NCI-H1417 treated with DMSO at 0.1 percent for 48 hours (cell line): ENCODE measurements at places on chromosomes 16 and 17.

- no peak for DNase-seq
These were observed at the start of gene CHD3 for GRCh38 chr17:7888184-7888920. Gene CHD3 (plus strand): TSS chr17:7888789. CDS start chr17:7889001, 212 bp downstream.

- no peak for DNase-seq
These were observed 677 bp downstream of the SNTB2 start for GRCh38 chr16:69187446-69188235.

- DNase-seq, result no peak
These were observed 9.3 kb upstream of the WBP2 start for GRCh38 chr17:75864448-75864871.

DNA sequence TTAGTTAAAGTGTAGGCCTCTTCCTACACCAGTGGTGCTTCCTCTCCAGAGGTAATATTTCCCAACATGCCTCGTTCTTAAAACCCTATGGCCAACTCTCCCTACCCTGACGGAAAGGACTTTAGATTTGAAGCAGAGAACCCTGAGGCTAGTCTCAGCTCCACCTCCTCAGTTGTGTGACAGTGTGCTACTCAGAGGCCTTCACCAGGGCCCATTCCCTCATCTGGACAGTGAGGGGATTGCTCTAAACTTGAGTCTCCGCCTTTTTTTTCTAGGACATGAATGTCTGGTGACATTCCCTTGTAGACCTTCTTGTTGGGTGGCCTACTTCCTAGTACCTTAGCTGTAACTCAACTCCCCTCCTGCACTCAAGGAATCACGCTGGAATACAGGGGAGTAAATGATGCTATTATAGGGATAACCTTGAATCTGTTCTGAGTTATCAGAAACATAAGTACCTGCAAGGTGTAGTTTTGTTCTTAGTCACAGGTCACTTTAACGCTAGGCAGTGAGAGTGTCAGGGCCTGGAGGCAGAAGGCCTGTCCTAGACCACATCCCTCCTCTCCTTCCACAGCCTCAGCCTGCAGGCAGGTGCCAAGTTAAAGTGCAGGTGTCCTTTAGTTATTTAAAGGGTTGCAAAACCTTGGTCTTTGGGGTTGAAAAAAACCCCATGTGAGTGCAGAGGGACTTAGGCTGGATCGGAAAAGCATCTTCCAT is 26.9 kb downstream of the LDHD start:
- DNase-seq, result no peak

- no peak for DNase-seq
These were observed 33.6 kb downstream of the LGALS9 start for GRCh38 chr17:27664606-27664965.

DNA sequence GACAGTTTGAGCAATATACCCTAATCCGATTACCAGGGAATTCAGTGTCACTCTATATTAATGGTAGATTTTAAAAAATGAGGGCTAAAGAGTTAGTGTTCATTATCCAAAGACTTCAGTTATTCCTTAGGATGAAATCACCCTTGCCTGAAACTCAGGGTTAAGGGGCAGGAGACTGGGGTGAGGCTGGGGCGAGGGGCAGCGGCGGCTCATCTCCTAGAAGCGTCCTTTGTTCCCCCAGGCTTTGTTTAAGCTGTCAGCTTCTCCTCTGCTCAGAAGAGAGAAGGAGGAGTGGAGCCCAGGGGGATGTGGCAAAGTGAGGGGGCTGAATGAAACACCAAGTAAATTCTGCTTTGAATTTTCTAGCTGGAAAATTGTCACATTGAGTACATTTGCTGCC is 117.7 kb upstream of the ELAC2 start:
- DNase-seq, result no peak

DNA sequence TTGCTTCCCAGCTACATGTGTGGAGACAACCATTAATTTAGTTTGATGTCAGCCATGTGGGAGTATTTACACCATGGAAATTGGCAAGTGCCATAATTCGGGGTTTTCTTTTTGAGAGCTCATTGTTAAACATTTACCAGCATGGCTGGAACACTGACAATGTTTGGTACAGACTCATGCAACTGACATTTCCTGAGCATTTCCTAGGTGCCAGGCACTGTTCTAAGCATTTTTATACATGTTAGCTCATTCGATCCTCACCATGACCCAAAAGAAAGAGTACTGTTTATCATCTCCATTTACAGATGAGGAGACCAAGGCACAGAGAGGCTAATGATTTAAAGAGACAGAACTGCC is 86.9 kb downstream of the FOXL1 start:
- no peak for DNase-seq

DNA sequence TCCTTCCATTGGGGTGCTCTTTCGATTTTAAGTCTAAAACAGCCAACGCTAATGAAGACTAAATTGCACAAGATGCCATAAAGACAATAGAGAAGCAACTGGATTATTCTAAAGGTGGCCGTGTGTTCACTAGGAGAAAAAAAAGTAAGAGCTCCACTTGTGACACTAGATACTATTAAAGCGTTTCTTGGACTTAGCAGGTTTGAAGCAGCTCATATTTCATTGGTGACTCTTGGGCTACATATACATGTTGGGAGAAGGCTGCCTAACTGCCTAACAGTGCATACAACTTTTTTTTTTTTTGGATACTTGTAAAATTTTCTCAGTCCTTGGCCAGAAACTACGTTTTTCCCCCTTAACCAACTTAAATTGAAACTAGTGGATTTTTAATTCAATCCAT is 111.8 kb upstream of the NOG start:
- DNase-seq, result no peak

DNA sequence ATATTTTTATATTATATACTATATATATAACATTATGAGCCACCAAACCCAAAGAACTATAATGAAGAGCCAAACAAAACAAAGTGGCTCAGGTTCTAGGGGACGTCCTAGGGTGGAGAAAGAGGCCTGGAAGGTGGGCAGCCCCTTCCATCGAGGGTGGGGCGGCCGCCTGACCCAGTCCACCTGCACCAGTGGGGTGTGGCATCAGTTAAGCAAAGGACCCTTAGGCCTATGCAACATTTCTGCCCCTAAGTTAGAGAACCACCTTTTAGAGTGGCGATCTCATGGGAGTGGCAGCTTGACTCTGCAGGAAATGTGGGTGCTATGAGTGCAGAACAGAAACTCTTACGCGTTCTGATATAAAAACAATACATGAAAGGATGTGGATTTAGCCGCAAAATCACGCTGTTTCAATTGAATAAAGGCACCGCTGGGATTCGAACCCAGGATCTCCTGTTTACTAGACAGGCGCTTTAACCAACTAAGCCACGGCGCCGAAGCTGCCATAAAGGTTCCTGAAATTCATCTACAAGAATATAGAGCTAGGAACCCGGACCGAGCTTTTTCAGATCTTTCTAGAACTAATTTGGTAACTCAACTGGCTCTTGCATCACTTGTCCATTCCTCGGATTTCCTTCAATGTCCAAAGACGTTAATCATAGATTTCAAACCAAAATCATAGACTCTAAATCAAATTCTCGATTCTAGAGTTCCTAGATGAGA is 15.6 kb upstream of the AURKB start:
- DNase-seq, result no peak

DNA sequence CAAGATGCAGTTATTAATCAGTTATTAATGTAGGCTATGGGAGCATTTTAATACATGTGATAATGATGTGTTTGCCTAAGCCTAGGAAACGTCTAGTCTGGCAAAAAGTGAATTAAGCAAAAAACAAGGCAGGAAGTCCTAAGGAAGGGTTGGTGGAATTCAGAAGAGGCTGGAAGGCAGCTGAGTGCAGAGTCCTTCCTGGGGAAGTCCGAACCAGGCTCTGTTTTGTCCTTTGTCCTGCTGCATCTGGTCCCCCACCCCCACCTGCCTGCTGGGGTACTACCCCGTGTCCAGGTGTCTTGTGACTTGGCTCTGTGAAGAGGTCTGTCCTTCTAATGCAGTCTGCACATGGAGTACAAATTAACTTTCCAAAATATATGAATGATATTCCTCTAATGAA is 1.5 kb upstream of the MYH10 start:
- no peak for DNase-seq

GRCh38 chr16:50254072-50254471 is 12.3 kb upstream of the ADCY7 start:
- no peak for DNase-seq

DNA sequence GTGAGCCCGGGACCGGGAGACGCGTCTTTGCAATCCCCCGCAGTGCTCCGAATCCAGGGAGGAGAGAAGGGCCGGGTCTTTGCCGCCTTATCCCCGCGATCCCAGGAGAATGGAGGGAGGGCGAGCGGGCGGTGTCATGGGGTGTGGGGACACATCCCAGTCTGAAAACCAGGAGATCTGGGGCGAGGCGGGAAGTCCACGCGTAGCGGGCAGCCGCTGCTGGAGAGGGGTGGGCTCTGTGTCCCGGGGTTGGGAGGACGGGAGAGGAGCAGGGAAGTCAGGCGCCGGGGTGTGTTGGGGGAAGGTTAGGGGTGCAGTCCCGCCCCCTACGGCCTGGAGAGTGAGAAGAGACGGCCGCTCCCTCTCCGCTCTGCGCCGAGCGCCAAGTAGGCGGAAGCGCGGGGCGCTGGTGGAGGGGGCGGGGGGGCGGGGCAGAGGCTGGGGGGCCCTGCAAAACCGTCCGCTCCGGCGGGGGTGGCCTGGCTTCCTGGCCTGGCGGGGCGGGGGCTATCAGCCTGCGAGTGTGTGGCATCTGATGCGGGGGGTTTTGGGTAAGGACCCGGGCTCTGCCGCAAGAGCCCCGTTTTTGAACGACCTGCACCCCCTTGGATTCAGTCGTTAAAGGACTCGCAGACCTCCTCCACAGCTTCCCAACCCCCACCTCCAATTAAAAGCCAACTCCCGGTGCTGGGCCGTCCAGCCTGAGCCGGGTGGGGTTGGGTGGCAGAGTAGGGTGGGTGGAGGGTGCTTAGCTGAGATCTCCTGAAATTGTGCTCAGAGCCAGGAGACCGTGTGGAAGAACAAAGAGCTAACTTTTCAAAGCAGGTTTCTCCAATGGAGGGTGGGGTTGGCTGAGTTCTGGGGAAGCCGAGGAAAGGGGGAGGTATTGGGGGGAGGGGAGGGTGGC is 654 bp downstream of the LASP1 start:
- DNase-seq, result no peak

- DNase-seq, result no peak
These were observed 22.1 kb downstream of the PRKCB start for GRCh38 chr16:23857881-23858269.

- no peak for DNase-seq
These were observed 18.3 kb downstream of the UNC13D start for GRCh38 chr17:75825748-75826370.

- DNase-seq, result peak; percentile 71
These were observed 4.4 kb upstream of the IRX5 start for GRCh38 chr16:54926166-54926838.

GRCh38 chr16:74903120-74903519 is 81.8 kb downstream of the WDR59 start:
- DNase-seq, result no peak

GRCh38 chr16:31273676-31274075 is 13.9 kb downstream of the ITGAM start:
- no peak for DNase-seq

GRCh38 chr17:55693254-55694216 is 29.1 kb downstream of the TMEM100 start:
- DNase-seq, result no peak

DNA sequence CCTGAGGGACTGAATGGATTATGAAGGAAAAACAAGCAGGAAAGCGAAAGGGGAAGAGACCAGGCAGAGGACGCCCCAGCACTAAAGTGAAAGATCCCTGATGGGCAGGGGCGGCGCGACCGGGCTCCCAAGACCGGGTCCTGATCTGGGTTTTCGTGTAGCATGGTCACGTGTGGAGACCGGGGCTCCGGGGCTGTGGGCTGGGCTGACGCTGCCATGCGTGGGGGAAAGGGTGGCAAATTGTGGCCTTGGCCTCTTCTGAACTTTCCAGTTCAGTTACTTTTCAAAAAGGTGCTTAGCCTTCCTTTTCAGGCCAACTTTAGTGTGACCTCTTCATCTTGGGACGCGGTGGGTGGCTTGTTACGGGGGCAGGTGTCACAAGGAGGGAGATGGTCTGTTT is 57.5 kb downstream of the METRNL start:
- no peak for DNase-seq

GRCh38 chr17:6387858-6388257 is 47.1 kb downstream of the AIPL1 start:
- no peak for DNase-seq

GRCh38 chr16:3732171-3732570 is 14.8 kb upstream of the TRAP1 start:
- no peak for DNase-seq

DNA sequence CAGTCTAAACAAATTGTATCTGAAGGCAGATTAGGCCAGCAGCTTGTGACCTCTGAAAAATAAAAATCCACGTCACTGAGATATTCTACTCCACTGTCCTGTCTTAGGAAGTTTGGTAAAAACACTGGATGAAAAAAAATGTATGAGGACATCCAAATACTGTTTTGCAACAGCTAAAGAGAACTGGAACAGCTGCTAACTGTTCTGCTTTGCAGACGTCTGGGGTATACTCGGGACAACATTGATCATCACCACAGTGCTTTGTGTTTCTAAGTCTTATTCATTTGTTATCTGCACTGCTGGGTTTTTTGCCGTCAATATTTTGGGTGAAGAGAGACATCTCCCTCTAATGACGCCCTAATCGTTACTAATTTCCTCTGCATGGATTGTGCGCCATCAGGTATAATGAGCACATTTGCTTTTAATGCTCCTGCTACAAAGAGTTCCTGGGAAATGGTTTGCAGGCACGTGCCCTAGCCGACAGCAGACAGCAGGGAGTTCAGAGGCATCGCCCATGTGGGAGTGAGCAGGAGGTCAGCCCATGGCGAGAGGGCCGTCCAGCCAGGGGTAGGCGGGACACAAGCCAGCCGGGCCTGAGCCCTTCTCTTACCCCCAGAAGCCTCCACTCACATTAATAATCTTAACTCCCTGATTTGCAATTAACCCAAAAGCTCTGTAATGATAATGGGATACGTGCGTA is 87.0 kb downstream of the CBLN1 start:
- no peak for DNase-seq

GRCh38 chr17:12409082-12409481 is 256.6 kb upstream of the MYOCD start:
- no peak for DNase-seq

DNA sequence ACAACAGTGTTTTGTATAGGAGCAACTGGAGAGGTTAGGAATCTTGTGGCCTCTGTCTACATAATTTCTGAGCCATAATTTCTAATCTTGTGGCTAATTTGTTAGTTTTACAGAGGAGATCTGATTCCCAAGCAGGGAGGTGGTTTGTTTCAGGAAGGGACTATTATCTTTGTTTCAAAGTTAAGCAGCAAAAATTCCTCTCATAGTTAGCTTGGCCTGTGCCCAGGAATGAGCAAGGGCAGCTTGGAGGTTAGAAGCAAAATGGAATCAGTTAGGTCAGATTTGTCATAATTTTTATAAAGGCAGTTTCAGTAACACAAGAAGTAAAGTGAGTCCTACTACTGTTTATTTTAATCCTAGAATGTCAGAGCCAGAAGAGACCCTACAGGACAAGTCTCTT is 2.0 kb upstream of the RDM1 start:
- DNase-seq, result no peak

DNA sequence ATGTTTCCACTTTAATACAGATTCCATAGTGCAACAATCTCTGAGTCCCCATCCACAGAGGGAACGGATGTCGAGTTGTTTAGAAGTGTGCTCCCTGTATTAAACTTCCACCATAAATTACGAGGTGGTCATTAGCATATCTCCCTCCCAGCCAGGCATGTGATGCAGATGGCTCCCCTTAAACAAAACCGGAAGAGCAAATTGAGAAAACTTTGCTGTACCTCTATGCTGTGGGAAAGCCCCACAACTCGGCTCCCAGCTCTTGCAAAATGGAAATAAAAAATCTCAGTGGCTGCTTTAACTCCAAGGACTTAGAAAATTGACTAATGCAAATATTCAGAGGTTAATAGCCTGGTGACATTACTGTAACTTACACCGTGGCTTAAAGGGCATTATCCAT is 290.9 kb downstream of the MAF start:
- no peak for DNase-seq

GRCh38 chr16:31700200-31700529 is 172.5 kb downstream of the AHSP start:
- no peak for DNase-seq
